ENCODE measurements at places on chromosomes 7 and 10. TPM values are rescaled to one million over a fixed set of nuclear protein-coding genes. Genes with fewer than 3 reads are reported as not detected.

TMEM236 gene
- 0.20 TPM for total RNA-seq

DNA sequence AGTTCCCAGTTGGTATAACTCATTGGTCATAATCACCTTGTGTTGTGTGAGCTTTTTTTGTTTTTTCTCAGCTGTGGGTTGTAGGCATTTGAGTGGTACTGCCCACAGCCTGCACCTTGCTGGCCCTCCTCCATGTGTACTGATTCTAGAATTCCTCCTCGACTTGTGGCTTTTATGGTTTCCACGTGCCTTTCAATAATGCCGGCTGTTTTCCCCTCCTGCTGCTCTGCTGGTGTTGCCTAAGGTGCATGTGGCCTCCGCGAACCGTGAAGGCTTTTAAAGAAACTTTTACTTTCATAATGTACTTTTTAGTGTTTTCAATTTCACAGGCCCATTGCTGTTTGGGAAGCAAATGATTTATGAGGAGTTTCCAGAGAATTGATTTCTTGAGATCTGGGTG lies 518.0 kb downstream of the REEP3 start:
- no peak for DNase-seq
- no peaks in the 10 kb centered on the region for H3K4me1 ChIP-seq
- H3K36me3 ChIP-seq = no peaks in the 10 kb centered on the region

GRCh38 chr10:21336476-21337170 lies 188.9 kb downstream of the SKIDA1 start:
- no peaks in the 10 kb centered on the region for H3K36me3 ChIP-seq
- H3K27ac ChIP-seq = peak overlapping the region; percentile 92
- H3K27me3 ChIP-seq = no peaks in the 10 kb centered on the region
- H3K4me3 ChIP-seq = peak overlapping the region; percentile 8
- peaks cover 54% of the 10 kb centered on the region for H3K4me1 ChIP-seq

SH2B2 gene
- total RNA-seq = 12.1 TPM

NRP1 gene
- total RNA-seq = 21.7 TPM

DNA sequence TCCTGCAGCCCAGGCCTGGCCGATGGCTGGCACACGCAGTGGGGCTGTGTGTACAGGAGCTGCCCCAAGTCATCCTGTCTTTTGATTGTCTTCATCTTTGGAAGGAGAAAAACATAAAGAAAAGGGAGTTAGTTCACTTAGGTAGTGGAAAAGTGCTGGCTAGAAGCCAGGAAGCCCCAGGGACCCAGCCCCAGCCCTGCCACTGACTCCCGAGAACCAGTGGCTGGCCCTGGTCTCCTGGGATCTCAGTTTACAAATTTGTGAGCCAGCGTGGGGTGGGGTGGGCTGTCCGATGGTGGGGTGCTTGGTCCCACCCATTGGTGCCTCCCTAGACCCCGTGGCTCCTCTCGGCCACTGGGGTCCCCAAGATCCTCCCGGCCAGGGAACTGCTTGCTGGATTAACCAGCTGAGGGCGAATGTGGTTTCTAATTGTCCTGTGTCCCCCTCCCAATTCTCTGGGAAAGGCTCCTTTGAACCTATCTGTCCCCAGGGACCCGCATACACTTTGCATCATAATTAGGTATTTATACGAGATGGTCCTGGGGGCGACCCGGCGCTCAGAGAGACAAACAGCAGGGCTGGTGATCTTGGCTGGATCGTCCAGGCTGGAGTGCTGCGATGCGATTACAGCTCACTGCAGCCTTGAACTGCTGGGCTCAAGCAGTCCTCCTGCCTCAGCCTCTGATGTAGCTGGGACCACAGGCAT lies 16.3 kb upstream of the CHST12 start:
- no peak for DNase-seq
- H3K4me3 ChIP-seq = no peak overlapping the region
- H3K36me3 ChIP-seq = no peaks in the 10 kb centered on the region
- no peak overlapping the region for H3K27ac ChIP-seq

- no peak overlapping the region for H3K27ac ChIP-seq
- no peaks in the 10 kb centered on the region for H3K36me3 ChIP-seq
- no peak for DNase-seq
- no peaks in the 10 kb centered on the region for H3K27me3 ChIP-seq
Observed at GRCh38 chr10:18737236-18737635, 78.0 kb downstream of the ARL5B start.

STEAP2 gene
- 10.4 TPM for total RNA-seq

UPK3B gene
- 16.8 TPM for total RNA-seq

DNA sequence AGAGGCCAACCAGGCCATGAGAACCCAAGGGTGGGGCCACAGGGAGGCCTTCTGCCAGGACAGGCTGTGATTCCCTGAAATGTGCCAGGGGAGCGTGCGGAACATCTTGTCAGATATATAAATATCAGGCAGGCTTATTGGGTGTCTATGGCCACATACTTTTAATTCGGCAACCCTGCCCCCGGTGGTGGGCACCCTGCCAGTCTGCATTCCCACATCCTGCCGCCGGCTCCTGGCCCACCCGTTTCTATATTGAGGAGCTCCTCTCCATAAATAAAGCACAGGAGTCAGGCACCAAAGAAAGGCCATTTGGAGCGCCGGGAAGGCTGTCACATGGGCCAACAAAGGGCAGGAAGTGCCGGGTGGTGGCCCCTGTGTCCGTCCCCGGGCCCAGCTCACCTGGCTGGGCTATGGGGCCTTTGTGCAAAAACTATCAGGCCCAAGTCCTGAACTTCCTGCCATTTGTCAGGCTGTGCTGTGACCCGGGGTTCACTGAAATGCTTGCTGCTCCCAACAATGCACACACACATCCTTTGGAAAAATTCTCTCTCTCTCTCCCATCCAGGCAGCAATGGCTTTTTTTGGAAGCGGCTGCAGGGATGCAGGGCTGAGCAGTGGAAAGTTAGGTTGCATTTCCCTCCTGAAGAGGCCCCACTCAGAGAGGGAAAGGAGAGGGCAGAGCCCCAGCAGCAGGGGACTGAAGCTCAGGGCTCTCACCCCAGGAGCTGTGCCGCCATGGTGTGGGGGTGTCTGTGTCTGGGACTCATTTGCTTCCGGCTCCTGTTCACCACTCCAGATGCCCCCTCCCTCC lies 25.0 kb upstream of the PODXL start:
- peaks cover 9% of the 10 kb centered on the region for H3K4me1 ChIP-seq
- no peak for DNase-seq
- H3K27me3 ChIP-seq = no peaks in the 10 kb centered on the region
- no peak overlapping the region for H3K4me3 ChIP-seq
- H3K36me3 ChIP-seq = no peaks in the 10 kb centered on the region

DNA sequence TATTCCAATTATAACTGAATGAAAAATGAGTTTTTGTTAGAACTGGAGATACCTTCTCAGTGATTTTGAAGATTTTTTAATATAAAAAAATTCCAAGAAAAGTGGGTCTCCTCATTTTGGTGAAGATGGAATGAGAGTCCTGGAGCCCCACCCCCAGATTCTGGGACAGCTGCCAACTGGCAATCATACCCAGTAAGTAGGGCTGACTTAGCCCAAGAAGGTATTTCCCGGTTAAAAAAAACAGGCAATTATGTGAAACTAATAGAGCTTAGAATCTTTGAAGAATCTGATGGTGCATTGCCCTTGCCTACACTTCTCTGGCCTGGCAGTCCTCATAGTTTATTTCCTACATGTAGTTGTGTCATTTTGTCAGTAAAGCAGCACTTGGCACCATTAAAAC lies 52.8 kb upstream of the VWDE start:
- H3K4me1 ChIP-seq = peaks cover 4% of the 10 kb centered on the region
- no peaks in the 10 kb centered on the region for H3K36me3 ChIP-seq
- H3K27me3 ChIP-seq = no peaks in the 10 kb centered on the region
- peak; percentile 33 for DNase-seq

DNA sequence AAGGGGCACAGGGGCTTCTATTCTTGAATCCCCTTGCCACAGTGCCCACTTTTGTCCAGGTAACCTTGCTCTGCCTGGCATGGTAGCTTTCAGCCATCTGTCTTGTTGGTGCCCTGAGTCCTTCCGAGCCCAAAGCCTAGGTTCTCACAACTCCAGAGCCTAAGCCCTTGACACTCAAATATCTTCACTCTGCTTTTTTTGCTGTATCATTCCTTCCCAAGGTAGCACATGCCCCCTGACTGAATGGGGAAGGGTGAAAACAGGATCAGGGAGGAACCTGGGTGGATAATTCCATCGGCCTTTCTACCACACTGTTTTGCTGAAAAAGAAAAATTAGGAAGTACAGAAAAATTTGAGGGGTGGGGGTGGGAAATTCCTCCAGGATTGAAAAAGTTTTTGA lies 37.6 kb downstream of the LDB3 start:
- H3K36me3 ChIP-seq = no peaks in the 10 kb centered on the region
- no peak for DNase-seq
- no peak overlapping the region for H3K27ac ChIP-seq
- H3K4me3 ChIP-seq = no peak overlapping the region
- H3K27me3 ChIP-seq = no peaks in the 10 kb centered on the region
